Fibroblast of skin of left quadriceps (primary cell): ENCODE measurements at places on chromosomes 1 and 21.
A peak's percentile ranks its signal among the peaks of the same experiment; 100 is the strongest.

- peak; percentile 23 for DNase-seq
Observed at GRCh38 chr1:201295346-201295745, 12.0 kb downstream of the PKP1 start.

- no peak for DNase-seq
Observed at GRCh38 chr1:245142171-245142798, 12.5 kb upstream of the KIF26B start.

DNA sequence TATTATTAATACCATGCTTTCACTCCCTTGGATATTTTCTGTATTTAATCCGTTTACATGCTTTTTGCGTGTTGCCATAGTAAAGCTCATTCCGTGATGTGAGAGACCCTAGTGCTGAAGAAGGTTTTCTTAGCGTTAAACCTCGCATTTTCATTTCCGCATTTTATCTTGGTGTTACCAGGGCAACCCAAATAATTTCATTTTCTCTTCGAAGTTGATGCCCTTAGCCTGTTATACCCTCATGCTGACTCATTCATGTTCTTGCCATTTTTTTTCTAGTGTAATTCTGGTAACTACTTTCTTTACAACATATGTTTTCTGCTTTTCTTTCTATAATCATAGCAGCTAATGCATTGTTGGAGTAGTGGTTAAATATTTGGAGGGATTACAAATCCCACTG is 37.2 kb downstream of the LRRC8C start:
- no peak for DNase-seq

DNA sequence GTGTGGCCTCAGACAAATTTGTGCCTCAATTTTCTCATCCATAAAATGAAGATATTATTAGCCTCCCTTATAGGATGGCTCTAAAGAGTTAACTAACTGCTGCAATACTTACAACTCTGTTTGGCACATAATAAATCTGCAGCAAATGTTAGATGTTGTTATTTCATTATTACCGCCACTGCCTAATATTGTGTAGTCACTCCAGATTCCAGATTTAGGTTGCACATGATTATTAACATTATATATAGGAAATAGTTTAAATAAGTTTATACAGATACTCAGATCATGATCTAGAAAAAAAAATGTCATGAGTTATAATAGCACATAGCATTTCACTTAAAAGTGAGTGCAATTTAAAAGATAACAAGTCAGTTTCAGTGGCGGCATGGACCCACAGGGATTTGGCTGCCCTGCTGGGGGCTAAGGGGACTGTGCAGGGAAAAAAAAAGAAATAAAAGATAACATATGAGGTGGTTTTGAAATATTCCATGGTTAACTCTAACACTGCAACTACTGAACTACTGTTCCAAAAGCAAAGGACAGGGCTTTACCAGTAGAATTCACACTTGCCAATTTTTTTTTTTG is 170.4 kb downstream of the TGFBR3 start:
- DNase-seq, result no peak
